Activated T-helper 1 cell treated with anti-CD3 and anti-CD28 coated beads, Interleukin-2, amount 50 U/mL, for 16 hours (primary cell): ENCODE measurements at places on chromosomes 3 and 15.

DNA sequence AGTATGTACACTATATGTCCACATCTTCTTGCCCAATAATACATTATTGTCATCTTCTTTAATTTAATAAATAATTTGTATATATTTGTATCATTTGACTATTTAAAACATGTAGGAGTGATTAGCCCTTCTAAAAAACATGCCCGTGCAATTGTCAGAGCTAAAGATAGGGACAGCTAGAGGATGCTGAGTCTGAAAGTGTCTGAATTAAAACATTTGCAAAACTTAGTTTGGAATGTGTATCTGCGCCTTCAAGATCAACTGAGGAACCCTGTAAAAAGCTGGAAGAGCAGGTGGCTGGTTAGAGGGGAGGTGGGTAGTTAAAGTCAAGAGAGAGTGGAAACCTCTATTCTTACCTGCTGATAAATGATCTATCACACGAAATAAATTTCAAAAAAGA, 4.7 kb downstream of the SLITRK3 start:
- DNase-seq, result no peak

GRCh38 chr3:110414855-110415254, 656.8 kb upstream of the NECTIN3 start:
- no peak for DNase-seq

DNA sequence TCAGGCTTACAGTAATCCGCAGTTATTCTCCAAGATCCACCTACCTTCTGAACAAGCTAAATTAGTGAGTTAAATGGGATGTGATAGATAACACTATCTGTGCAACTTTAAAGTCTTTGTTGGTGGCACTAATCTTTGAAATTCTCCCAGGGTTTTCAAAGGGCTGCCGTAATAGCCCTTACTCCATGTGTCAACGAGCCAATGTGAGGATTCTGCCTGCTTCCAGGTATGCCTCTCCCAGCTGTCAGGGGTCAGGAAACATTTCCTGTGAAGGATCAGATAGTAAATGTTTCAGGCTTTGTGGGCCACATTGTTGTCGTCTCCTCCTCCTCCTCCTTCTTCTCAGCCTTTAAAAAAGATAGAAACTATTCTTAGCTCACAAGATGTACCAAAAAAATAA, 20.2 kb upstream of the SCN5A start:
- DNase-seq, result no peak

GRCh38 chr3:53218131-53218530, 37.7 kb downstream of the TKT start:
- no peak for DNase-seq

GRCh38 chr15:98597666-98598065, 50.7 kb upstream of the IGF1R start:
- DNase-seq, result no peak

DNA sequence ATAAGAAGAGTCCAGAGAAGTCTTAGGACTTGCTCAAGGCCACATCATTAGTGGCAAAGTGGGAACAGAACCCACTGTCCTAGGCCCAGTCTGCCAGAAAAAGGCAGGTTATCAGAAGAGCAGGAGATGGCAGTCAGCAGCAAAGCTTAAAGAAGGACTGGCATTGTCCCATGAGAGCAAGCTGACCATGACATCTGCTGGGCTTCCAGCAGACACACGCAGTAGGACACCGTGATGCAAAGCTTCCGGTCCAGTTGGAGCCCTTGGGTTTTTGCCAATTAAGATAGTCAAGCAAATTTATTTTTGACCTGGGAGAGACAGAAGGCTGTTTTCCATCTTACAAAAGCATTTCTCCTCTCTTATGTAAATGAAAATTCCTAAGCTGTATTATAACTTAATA, 42.1 kb downstream of the ZBTB38 start:
- DNase-seq, result no peak

DNA sequence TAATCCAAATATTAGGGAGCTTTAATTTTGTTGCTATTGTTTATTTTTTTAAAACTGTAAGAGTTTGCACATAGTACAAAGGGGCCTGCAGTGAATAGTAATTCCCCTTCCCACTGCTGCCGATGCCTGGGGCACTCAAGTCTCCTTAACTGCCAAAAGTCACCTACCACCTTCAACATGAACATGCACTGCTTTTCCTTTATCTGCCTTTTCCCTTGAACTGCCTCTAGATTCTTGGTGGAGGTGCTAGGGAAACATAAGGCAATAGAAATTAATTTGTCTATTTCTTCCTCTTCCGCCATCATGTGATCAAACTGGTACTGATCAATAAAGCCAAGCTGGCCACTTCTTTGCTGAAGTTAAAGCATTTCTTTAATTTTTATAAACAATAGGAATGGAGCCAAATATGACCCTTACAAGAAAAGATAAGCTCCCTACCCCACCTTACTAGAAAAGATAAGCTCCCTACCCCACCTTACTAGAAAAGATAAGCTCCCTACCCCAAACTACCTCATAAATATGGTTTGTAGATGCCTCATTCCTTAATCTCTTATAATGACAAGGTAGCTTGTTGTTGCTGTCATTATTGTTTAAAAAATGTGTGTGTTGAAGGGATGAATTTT, 17.4 kb upstream of the ACAP2 start:
- no peak for DNase-seq

DNA sequence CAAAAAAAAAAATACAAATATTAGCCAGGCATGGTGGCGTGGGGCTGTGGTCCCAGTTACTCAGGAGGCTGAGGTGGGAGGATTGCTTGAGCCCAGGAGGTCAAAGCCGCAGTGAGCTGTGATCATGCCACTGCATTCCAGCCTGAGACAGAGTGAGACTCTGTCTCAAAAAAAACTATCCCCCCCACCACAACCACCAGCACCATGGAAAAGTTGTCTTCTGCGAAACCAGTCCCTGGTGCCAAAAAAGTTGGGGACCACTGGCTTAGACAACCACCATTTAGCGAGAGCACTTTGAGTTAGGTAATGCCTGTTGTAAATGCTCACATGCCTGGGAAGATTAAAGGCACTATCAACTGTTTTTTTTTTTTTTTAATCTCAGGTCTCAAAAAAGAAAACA, 15.4 kb downstream of the ARHGAP31 start:
- DNase-seq, result no peak

- DNase-seq, result no peak
These were observed 459.5 kb downstream of the DIPK2A start for GRCh38 chr3:144431134-144431533.

GRCh38 chr3:16280671-16281070, 15.7 kb downstream of the OXNAD1 start:
- DNase-seq, result no peak

GRCh38 chr3:161016417-161017313, 88.5 kb downstream of the B3GALNT1 start:
- no peak for DNase-seq
